ENCODE measurements at places on chromosomes 7 and 10.

- no peak for DNase-seq
These were observed 300.6 kb downstream of the CNTNAP2 start for GRCh38 chr7:146417176-146417575.

GRCh38 chr7:22853674-22854157, 31.1 kb upstream of the TOMM7 start:
- DNase-seq = no peak

GRCh38 chr10:107585630-107586029, 421.1 kb upstream of the SORCS1 start:
- peak; percentile 69 for DNase-seq

GRCh38 chr7:50534690-50535290, 30.4 kb downstream of the DDC start:
- DNase-seq = peak; percentile 78

DNA sequence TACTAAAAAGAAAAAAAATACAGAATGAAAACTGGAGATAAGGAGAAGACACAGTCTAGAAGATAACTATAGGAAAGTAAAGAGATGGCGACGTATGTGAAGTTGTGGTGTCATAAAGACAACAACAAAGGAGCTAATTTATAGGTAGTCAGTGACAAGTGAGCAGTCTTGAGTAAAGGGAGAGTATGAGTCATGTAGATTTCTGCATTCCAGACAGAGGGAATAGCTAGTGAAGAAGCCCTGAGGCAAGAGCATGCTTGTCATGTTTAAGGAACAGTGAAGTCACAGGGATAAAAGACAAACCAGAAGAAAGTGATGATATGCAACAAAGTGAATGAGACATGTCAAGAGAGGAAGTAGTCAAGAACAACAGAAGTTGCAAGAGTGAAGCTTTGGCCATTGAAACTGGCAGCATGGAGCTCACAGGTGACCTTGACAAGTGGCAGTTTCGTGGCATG, 2.3 kb upstream of the MIOS start:
- DNase-seq = no peak

- no peak for DNase-seq
These were observed 88.5 kb downstream of the PPP1R17 start for GRCh38 chr7:31775556-31775955.

GRCh38 chr10:98899018-98899417, 336.6 kb downstream of the HPSE2 start:
- no peak for DNase-seq

All from HL-60 (cell line).